A673 (cell line): ENCODE measurements at places on chromosomes 11 and 22.

DNA sequence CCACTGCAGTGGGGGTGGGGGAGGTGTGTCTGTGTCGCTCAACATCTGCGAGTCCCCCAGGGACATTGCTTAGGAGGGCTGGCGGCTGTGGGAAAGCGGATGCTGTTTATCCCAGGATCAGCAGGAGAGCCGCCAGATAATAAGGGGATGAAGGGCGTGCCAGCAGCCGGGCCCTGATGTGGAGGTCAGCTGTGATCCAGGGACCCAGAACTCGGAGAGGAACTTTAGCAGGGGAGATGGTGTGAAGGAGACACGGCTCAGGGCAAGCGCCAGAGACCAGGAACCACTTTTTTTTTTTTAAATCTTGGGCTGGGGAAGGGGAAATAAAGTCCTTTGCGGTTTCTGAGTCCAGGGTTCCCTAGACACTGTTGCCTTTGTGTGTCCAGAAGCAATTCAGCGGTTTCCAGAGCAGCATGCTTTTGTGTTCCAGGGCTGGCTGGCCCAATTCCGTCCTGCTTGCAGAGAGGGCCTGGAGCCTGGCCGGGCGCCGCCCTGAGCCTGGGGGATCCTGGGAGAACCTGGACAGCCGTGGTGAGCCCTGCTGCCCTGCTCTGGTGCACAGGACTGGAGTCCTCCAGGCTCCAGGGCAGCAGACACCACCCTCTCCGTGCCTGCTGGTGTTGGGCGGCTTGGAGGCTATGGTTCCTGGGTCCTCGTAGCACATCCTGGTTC, at the start of gene GRAMD4:
GRAMD4 (plus strand) TSS at position 557 of the 672 bp plus-strand sequence. CDS start 6,414 bp downstream, outside the sequence.
- DNase-seq = peak; percentile 65
- no peaks in the 10 kb centered on the region for H3K27me3 ChIP-seq
- peaks cover 17% of the 10 kb centered on the region for H3K4me1 ChIP-seq
- H3K27ac ChIP-seq = no peak within 1 kb of the TSS

DNA sequence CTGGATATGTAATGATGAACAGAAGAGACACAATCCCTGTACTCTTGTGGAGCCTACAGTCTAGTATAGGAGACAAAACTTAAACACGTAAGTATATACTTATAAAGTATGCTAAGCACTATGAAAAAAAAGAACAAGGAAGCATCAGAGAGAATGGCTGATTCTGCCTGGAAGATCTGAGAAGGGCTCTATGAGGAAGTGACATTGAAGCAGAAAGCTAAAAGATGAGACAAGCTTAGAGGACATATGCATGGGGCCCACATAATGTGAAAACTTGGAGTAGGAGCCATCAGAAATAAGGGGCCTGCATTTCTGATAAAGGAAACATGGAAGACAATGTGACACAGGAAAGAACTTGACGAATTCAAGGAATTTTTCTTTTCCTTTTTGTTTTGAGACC, 16.6 kb downstream of the SAA1 start:
- no peaks in the 10 kb centered on the region for H3K27me3 ChIP-seq
- DNase-seq = no peak
- H3K36me3 ChIP-seq = peaks cover 14% of the 10 kb centered on the region
- H3K4me1 ChIP-seq = no peaks in the 10 kb centered on the region

DNA sequence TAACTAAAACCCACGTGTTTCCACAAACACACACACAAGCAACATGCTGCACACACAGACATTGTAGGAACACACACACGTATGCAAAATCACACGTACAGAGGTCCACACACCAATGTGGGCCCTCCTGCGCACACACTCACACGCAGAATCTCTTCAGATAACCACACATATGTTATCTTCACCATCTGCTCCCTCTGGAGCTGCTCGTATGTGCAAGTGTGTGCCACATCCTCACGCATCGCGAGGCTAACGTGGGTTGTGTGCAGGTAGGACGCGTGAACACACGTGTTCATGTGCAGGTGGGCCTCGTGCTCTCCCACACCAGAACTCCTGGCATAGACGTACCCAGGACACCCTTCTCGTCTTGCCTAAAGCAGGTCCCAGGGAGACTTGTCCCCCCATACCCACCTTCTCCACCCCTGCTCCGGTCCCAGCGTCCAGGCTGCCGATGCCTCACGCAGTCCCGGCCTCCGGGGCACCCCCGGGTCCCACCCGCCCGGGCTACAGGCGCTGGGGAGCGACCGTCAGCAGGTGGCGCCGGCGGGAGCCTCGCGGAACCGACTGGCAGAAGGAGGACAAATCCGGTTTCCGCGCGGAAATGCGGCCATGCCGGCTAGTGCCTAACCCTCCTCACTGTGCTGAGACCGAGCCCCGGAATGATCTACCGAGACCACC, 10.3 kb upstream of the IGSF9B start:
- H3K4me1 ChIP-seq = no peaks in the 10 kb centered on the region
- H3K4me3 ChIP-seq = peak overlapping the region; percentile 25
- no peaks in the 10 kb centered on the region for H3K27me3 ChIP-seq
- no peaks in the 10 kb centered on the region for H3K36me3 ChIP-seq

DNA sequence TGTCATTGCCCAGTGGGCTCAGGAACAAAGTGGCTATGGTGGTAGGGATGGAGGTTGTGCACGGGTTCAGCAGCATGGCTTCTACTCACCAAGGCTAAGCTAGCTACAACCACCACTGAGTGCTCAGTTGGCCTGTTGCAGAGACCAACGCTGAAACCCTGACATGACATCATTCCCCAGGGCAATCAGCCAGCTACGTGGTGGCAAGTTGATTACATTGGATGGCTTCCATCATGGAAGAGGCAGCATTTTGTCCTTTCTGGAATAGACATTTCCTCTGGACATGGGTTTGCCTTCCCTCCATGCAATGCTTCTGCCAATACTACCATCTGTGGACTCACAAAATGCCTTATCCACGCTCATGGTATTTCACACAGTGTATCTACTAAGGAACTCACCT, 634.3 kb downstream of the OPCML start:
- no peaks in the 10 kb centered on the region for H3K27me3 ChIP-seq
- no peak for DNase-seq
- no peak overlapping the region for H3K27ac ChIP-seq
- peaks cover 9% of the 10 kb centered on the region for H3K4me1 ChIP-seq

- H3K4me1 ChIP-seq = no peaks in the 10 kb centered on the region
- H3K4me3 ChIP-seq = no peak overlapping the region
- no peak overlapping the region for H3K27ac ChIP-seq
- DNase-seq = no peak
Observed at GRCh38 chr11:124896071-124896750, 1.5 kb downstream of the ROBO4 start.

- H3K4me1 ChIP-seq = no peaks in the 10 kb centered on the region
- DNase-seq = no peak
- no peaks in the 10 kb centered on the region for H3K36me3 ChIP-seq
- no peak overlapping the region for H3K27ac ChIP-seq
Observed at GRCh38 chr11:115906171-115906570, 402.0 kb upstream of the CADM1 start.

- H3K4me1 ChIP-seq = no peaks in the 10 kb centered on the region
- H3K36me3 ChIP-seq = no peaks in the 10 kb centered on the region
- DNase-seq = no peak
- no peak overlapping the region for H3K4me3 ChIP-seq
- no peak overlapping the region for H3K27ac ChIP-seq
Observed at GRCh38 chr11:128125723-128126122, 461.6 kb downstream of the ETS1 start.

- no peaks in the 10 kb centered on the region for H3K4me1 ChIP-seq
- DNase-seq = peak; percentile 26
- no peaks in the 10 kb centered on the region for H3K27me3 ChIP-seq
- no peak overlapping the region for H3K4me3 ChIP-seq
- H3K27ac ChIP-seq = no peak overlapping the region
Observed at GRCh38 chr11:107988397-107989158, 20.1 kb upstream of the CUL5 start.

GRCh38 chr11:31805037-31805628, 6.0 kb downstream of the PAX6 start:
- H3K27ac ChIP-seq = no peak overlapping the region
- H3K36me3 ChIP-seq = peaks cover 8% of the 10 kb centered on the region
- no peak overlapping the region for H3K4me3 ChIP-seq
- DNase-seq = no peak
- H3K4me1 ChIP-seq = peaks cover 16% of the 10 kb centered on the region
